ENCODE measurements at places on chromosomes 12 and 14.

- DNase-seq: no peak
Observed at GRCh38 chr12:124125203-124125871, 152.3 kb downstream of the ZNF664 start.

DNA sequence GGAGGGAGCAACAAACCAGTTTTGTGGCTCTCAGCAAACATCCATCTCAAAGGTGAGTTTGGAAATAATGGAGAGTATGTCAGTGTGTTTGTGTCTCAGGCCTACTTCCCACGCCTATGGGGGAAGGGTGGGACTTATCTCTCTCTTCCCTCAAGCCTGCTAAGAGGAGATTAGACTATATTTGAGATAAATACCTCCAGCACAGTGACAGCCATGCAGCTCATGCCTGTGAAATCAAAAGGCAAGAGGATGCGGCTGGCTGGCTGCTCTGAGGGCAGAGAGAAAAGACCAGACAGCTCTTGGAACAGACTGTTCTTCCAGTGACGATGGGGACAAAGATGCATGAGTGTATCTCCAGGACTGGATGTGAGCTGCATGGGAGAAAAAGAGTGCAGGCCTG, 14.7 kb upstream of the POC1B start:
- no peak for DNase-seq

- DNase-seq: no peak
Observed at GRCh38 chr12:6225630-6226001, 25.4 kb downstream of the CD9 start.

DNA sequence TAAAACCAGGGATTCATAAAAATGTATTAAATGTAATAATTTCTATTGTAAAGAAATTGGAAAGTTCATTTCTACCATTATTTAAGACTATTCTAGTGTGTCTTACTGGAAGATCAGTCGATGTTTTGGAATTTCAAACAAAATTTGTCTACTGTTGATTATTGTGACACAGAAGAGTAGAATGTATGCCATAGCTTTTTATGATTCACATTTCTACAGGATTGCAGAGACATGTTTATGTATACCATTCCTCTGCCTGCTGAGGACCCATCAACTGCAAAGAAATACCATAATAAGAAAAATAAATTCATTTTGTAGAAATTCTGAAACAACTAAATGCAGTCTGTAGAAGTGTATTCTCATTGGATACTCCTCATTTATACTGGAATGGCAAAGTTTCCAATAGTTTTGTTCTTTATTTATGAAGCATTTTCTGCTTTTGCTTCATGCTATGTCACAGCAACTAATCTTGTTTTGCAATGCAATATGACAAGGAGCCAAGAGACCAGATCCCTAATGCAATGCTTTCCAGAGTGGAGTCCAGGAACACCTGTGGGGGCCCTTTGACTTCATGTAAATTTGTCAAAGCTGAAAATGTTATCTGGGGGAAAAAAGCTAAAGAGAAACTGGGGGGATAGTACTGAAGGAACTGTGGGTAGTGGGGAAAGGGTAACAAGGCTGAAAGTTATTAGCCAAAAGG, 172.9 kb upstream of the LRIG3 start:
- DNase-seq: no peak

- no peak for DNase-seq
Observed at GRCh38 chr12:92471551-92471950, 231.2 kb upstream of the PLEKHG7 start.

DNA sequence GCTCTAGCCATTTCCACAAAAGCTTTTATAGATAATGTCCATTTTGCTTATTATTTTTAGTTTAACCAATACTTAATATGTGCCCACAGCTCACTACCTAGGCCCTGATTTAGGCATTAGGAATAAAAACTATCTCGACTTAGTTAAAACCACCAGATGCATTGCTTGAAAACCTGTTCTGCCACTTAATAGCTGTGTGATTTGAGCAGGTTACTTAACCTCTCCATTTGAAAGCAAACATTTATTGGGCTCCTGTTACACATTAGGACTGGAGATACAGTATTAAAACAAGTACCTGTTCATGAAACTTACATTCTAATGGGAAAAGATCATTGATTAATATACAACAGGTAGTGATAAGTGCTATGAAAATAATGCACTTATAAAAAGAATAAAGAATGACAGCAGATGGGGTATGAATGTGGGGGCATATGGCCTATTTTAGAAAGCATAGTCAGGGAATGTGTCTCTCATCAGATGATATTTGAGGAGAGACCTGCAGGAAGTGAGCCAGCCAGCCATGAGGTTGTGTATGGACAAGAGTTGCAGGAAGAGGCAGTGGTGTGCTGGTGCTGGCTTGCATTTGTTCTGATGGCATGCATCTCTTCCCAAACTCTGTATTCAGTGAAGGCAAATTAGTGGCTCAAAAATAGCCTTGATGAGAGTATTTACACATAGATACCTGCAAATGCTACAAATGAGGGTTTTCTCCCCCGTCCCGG, 34.3 kb downstream of the NOPCHAP1 start:
- peak; percentile 5 for DNase-seq

DNA sequence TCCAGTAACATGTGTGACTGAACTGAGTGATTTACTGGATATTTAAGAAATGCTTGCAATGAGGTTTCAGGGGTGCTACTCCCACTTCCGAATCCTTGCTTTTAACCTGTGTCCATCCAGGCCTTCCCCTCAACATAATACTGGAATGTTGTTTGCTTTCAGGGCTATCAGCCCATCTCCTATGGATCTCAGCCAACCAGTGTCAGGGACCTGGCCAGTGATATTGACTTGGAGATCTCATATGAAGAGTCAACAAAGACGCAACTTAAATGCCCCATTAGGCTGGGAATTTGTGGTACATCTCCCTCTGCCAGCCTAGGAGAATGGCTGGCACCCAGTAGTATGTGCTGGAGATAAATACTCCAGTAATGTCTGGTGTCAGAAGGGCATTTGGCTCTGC, 889 bp upstream of the IFT43 start:
- DNase-seq: no peak

DNA sequence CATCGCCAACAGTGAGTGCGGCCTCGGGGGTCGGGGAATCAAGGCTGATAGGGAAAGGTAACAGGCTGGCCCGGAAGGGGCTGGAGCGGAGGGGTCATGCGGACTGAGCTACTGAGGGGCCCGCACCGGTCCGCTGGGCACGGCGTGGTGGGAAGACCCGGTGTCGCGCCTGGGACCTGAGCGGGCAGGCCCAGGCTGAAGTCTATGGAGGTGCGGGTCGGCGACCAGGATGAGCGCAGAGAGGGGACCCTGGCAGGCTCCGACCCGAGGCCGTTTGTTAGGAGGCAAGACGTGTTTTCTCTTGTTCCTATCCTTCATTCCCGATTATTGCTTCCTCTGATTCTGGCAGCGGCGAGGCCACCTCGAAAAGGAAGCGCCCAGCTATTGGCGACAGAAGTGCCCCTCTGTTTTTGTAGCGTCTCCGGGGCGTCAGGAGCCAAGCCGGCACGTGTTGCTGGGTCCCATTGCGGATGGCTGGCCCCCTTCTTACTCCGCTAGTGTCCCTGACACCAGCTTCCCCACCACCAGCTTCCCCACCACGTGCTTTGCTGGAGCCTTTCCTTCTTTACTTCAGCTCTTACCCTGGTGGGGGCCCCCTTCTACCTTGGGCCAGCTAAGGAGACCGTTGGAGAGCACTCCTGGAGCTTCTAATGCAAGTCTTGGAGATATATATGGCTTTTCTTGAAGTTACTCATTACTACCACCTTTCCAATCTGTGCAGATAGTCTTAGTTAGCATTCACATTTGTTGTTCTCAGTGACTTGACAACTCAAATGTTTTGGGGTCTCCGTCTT, 653 bp downstream of the PA2G4 start:
- DNase-seq: no peak

DNA sequence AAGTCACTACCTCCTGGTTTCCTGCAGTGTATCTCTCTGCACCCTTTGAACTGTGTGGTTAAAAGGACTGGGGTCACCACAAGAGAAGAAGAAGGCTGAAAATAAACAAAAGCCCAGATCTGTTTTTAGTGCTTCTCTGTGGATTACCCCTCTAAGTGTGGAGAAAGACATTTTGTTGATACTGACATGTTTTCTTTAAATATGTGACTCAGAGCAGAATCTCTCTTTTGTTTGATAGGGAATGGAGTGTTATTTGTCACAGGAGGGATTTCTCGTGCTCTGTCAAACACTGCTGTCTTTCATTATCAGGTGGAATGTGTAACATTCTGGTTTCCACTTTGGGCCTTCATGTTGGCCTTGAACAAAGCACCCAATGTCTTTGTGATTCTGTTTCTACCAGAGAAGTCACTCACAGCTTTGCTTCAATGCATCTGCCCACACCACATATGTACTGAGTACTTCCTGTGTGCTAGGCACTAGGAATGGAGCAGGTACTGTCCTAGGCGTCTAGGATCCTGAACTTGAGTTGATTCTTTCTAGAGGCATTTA, 82.1 kb downstream of the PLXNC1 start:
- no peak for DNase-seq

DNA sequence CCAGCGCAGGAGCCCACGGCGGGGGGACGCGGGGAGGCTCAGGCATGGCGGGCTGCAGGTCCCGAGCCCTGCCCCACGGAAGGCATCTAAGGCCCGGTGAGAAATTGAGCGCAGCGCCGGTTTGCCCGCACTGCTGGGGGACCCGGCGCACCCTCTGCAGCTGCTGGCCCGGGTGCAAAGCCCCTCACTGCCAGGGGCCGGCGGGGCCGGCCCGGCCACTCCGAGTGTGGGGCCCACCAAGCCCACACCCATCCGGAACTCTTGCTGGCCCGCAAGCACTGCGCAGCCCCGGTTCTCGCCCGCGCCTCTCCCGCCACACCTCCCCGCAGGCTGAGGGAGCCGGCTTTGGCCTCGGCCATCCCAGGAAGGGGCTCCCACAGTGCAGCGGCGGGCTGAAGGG, 8.5 kb upstream of the TSPAN8 start:
- no peak for DNase-seq

- DNase-seq: no peak
Observed at GRCh38 chr14:55482936-55483605, 42.7 kb upstream of the TBPL2 start.

GRCh38 chr14:39472078-39472477, 39.8 kb upstream of the FBXO33 start:
- DNase-seq: no peak

- no peak for DNase-seq
Observed at GRCh38 chr12:42571327-42572009, 18.1 kb downstream of the PRICKLE1 start.

- no peak for DNase-seq
Observed at GRCh38 chr12:25252946-25253345, 2.2 kb upstream of the KRAS start.

DNA sequence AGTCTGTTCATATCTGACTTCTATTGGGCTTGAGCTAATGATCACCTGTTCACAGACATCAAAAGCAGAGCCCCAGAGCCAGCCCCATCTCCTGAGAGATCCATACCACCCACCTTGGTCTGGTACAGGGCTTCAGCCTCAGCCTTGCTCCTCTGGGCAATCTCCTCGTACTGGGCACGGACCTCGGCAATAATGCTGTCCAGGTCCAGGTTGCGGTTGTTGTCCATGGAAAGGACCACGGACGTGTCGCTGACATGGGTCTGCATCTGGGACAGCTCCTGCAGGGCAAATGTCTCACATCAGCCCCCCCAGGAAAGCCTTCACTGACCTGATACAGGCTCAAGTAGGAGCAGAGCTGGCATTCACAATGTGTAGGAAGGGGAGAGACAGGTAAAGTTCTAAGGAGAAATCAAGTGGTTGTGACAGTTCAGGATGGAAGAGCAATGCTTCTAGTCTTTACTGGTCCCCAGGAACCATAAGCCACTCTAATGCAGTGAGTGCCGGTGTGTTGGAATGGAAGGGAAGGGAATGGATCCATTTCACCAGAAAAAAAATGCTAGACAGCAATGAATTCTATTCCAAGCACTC, 5.2 kb downstream of the KRT4 start:
- DNase-seq: no peak

DNA sequence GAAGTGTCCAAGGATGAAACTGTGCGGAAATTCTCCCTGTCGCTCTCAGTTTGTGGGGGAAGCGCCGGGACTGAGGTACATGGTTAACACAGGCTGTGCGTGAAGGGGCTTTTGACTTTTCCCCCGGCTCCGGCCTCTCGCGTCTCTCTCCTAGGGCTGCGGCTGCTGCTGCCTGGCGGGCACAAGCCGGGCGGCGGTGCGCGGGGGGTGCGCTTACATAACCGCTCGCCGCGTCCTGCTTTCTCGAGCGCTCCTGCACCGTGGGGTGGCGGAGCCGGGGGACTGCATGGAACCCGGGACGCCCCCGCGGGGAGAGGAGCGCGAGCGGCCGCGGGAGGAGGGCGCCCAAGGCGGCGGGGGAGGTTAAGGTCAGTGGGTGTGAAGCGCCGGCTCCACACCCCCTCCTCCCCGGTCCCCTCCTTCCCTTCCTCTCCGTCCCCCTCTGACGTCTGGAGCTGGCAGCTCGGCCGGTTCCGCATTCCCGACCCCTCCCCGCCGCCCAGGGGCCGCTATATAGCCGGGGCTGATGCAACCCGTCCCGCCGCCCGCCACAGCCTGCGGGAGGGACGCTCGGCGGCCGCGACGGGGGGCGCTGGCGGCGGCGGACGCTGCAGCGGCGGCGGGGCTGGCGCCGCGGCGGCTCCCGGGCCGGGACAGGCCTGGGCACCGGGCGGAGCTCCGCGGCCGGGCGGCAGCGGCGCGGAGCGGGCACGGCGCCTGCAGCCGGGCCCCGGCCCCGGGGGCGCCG, at the start of gene JDP2:
JDP2 (plus strand) TSS at position 541 of the 748 bp plus-strand sequence. CDS start 9,899 bp downstream, outside the sequence.
- no peak for DNase-seq

Measured in NCI-H446 treated with DMSO at 0.1 percent for 48 hours (cell line).